Activated T-cell treated with anti-CD3 and anti-CD28 coated beads, Interleukin-2, amount 50 U/mL, for 72 hours (primary cell): ENCODE measurements at places on chromosomes 7 and 10. TPM values are rescaled to one million over a fixed set of nuclear protein-coding genes. Genes with fewer than 3 reads are reported as not detected.

DNA sequence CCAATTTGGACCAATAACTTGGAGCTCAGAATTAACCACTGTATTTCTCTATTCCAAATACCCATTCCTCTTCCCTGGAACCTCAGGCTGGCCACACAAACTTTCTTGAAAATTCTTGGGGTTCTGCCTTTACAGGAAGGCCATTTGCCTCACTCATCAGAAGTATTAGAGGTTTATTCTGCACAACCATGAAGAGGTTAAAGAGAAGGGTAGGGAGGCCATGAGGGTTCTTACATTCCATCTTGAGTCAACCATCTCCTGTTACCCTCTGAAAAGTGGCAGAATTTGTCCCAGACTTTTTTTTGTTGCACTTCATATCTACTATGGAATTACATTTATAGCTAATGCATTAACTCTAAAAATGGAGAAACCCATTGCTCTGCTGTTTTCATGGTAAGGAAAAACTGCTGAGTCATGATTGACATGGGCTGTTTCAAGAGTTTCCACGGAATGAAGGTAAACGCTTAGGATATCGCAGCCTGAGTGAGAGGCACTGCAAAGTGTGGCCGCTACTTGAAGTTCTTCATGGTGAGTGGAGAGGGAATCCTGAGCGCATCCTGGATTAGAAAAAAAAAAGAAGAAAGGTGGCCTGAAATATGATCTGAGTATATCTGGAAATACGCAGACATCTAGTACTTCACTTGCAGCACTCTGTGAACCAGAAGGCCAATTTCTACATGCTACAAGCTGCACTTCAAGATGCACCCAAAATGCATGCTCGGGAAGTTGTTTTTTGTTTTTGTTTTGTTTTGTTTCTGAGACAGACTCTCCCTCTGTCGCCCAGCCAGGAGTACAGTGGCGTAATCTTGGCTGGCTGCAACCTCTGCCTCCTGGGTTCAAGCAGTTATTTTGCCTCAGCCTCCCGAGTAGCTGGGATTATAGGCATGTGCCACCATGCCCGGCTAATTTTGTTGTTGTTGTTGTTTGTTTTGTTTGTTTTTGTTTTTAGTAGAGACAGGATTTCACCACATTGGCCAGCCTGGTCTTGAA, 83.7 kb downstream of the KIAA1217 start:
- H3K4me1 ChIP-seq = no peaks in the 10 kb centered on the region
- no peak overlapping the region for H3K27ac ChIP-seq
- peaks cover 13% of the 10 kb centered on the region for H3K27me3 ChIP-seq
- H3K4me3 ChIP-seq = no peak overlapping the region
- no peaks in the 10 kb centered on the region for H3K36me3 ChIP-seq

DNA sequence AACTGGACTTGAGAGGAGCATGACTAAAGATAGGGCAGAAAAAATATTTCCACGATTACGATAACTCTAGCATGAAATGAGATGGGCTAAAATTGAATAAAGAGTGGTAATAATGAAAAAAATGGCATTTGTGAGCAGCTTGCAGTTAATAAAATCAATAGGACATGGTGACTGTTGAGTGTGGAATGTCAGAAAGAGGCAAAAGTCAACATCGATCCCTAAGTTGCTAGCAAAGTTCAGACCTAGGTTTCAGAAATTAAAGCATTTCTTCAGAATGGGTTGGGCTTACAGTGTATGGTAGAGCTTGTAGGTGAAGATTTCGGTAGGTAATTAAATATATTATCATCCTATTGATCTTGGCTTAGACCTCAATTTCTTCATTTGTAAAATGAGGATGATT, 656.7 kb upstream of the NRG3 start:
- no peak overlapping the region for H3K27ac ChIP-seq
- no peak overlapping the region for H3K4me3 ChIP-seq

Gene MYOZ1
- not detected for total RNA-seq

DNA sequence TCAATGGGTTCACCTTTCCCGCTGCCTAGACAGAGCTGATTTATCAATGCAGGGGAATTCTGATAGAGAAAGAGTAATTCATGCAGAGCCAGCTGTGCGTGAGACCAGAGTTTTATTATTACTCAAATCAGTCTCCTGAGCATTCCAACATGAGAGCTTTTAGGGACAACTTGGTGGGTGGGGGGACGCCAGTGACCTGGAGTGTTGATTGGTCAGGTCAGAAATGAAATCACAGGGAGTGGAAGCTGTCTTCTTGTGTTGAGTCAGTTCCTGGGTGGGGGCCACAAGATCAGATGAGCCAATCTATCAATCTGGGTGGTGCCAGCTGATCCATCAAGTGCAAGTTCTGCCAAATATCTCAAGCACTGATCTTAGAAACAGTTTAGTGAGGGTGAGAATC, 99.0 kb upstream of the CAV2 start:
- H3K4me3 ChIP-seq = no peak overlapping the region
- H3K36me3 ChIP-seq = no peaks in the 10 kb centered on the region
- no peak for DNase-seq
- peaks cover 46% of the 10 kb centered on the region for H3K27me3 ChIP-seq
- no peak overlapping the region for H3K27ac ChIP-seq

GRCh38 chr7:82690929-82691328, 247.4 kb upstream of the CACNA2D1 start:
- H3K4me1 ChIP-seq = no peaks in the 10 kb centered on the region
- H3K27ac ChIP-seq = no peak overlapping the region
- no peaks in the 10 kb centered on the region for H3K27me3 ChIP-seq
- DNase-seq = no peak
- H3K4me3 ChIP-seq = no peak overlapping the region

Gene DCLRE1C
- 25.8 TPM for total RNA-seq

- DNase-seq = no peak
- H3K27ac ChIP-seq = no peak overlapping the region
- H3K27me3 ChIP-seq = peaks cover 58% of the 10 kb centered on the region
- H3K4me1 ChIP-seq = no peaks in the 10 kb centered on the region
Observed at GRCh38 chr7:116492654-116493109, 6.9 kb upstream of the CAV2 start.

GRCh38 chr10:102919992-102920739, 2.1 kb downstream of the CNNM2 start:
- peak overlapping the region; percentile 94 for H3K4me3 ChIP-seq
- DNase-seq = no peak
- H3K4me1 ChIP-seq = peaks cover 64% of the 10 kb centered on the region
- peaks cover 7% of the 10 kb centered on the region for H3K27me3 ChIP-seq
- no peaks in the 10 kb centered on the region for H3K36me3 ChIP-seq

Gene SLC13A4
- total RNA-seq = not detected

Gene LIPM
- not detected for total RNA-seq

DNA sequence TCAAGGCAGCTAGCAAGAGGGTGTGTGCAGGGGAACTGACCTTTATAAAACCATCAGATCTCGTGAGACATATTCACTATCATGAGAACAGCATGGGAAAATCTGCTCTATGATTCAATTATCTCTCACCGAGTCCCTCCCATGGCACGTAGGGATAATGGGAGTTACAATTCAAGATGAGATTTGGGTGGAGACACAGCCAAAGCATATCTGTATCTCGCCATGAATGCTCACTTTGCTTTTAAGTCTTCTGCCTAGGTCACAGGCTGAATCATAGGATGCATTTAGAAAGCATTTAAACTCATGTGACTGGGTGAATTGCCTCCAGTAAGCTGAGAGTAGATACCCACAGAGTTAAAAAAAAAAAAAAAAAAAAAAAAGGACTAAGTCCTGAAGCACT, 220.0 kb downstream of the AGMO start:
- no peak for DNase-seq
- H3K36me3 ChIP-seq = no peaks in the 10 kb centered on the region
- H3K4me1 ChIP-seq = no peaks in the 10 kb centered on the region
- H3K4me3 ChIP-seq = no peak overlapping the region

GRCh38 chr7:69739931-69740431, 141.7 kb downstream of the AUTS2 start:
- H3K4me1 ChIP-seq = peaks cover 22% of the 10 kb centered on the region
- no peak overlapping the region for H3K4me3 ChIP-seq
- peaks cover 24% of the 10 kb centered on the region for H3K27me3 ChIP-seq
- H3K36me3 ChIP-seq = peaks cover 1% of the 10 kb centered on the region
- DNase-seq = peak; percentile 1

Gene CDC14C
- not detected for total RNA-seq

GRCh38 chr10:76334255-76334654, 902.8 kb downstream of the LRMDA start:
- H3K27me3 ChIP-seq = no peaks in the 10 kb centered on the region
- H3K27ac ChIP-seq = no peak overlapping the region
- H3K36me3 ChIP-seq = no peaks in the 10 kb centered on the region
- H3K4me3 ChIP-seq = no peak overlapping the region
- H3K4me1 ChIP-seq = no peaks in the 10 kb centered on the region

DNA sequence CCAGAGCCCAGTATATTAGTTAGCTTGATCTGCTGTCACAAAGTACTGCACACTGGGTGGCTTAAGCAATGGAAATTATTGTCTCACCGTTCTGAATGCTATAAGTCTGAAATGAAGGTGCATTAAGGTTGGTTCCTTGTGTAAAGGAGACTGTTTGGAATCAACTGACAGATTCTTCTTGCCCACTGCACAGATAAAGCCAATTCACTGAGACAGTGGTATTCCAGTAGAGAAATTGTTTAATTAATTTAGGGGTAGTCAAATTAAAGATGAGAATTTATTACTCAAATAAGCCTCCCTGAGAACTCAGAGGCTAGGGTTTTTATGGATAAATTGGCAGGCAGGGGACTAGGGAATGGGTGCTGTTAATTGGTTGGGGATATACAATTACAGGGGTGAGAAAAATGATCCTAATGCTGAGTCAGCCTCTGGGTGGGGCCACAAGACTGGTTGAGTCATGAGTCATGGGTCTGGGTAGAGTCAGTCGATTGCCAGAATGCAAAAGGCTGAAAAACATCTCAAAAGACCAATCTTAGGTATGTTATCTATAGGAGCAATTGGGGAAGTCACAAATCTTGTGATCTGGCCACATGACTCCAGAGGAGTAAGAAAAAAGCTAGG, 23.5 kb upstream of the SAMD9L start:
- DNase-seq = no peak
- peaks cover 13% of the 10 kb centered on the region for H3K36me3 ChIP-seq
- no peak overlapping the region for H3K4me3 ChIP-seq
- peaks cover 16% of the 10 kb centered on the region for H3K27me3 ChIP-seq
- no peak overlapping the region for H3K27ac ChIP-seq

Gene PYROXD2
- 6.7 TPM for total RNA-seq

Gene IGF2BP3
- 2.0 TPM for total RNA-seq

Gene FGL2
- total RNA-seq = 0.93 TPM

DNA sequence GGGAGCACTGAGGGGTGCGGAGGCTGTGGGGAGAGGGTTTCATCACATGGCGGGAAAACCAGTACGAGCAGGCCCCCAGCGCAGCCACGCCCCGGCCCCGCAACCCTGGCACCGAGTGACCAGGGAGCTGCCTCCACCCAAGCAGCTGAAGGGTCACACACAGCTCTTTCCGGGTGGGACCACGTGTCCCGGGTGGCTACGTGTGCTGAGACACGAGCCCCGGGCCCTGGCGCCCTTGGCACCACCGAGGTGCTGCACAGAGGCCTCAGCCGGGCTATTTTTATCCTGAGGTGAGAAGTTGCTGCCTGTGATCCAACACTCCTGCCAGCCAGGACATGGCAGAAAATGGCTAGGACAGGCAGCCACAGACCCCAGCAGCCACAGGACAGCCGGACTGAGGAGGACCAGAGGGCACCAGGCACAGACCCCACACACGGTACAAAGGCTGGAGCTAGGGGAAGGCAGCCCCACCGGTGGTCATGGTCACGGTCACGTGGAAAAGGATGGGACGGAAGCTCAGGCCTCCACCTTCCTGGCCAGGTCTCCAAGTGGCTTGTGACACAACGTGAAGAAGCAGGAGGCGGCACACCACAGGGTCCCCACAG, 223.7 kb downstream of the MAD1L1 start:
- H3K4me1 ChIP-seq = no peaks in the 10 kb centered on the region
- H3K27ac ChIP-seq = no peak overlapping the region
- H3K36me3 ChIP-seq = no peaks in the 10 kb centered on the region
- H3K4me3 ChIP-seq = no peak overlapping the region

Gene TUBAL3
- not detected for total RNA-seq

DNA sequence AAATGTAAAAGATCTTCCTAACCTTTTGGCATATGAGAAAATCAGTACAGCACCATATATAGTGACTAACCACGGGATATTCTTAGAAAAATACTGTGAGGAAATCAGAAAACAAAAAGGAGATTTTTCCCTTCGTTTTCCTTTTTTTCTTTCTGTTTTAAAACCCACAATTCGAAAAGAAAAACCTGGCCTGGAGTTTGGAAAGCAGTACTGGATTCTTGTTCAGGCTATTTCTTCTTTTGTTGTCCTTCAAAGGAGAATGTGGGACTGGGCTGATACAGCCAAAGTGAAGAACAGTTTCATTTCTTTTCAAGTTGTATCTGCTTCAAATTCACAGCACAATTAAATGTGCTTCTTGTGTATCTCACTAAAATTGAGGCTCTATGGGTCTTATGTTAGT, 156.8 kb upstream of the PHYHIPL start:
- no peak overlapping the region for H3K4me3 ChIP-seq
- no peak overlapping the region for H3K27ac ChIP-seq
- no peak for DNase-seq
- H3K36me3 ChIP-seq = no peaks in the 10 kb centered on the region
- no peaks in the 10 kb centered on the region for H3K27me3 ChIP-seq
- no peaks in the 10 kb centered on the region for H3K4me1 ChIP-seq

DNA sequence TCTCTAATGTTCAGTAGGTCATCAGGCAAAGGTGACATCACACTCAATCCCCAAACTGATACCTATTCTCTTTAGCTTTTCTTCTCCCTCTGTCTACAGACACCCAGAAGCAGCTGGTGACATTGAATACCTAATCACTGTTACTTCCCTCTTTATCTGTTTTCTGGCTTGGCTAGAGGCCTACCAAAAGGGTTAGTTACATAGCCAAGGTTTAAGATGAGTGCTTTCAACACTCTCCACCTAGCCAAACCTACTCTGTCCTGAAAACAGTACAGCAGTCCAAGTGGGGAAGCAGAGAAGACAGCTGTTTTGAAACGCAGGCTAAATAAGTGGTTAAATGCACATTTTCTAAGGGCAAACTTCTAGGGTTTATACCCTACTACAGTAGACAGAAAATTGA, 39.4 kb downstream of the CCNJ start:
- H3K27me3 ChIP-seq = no peaks in the 10 kb centered on the region
- DNase-seq = no peak
- peaks cover 4% of the 10 kb centered on the region for H3K4me1 ChIP-seq
- no peaks in the 10 kb centered on the region for H3K36me3 ChIP-seq
- no peak overlapping the region for H3K27ac ChIP-seq

DNA sequence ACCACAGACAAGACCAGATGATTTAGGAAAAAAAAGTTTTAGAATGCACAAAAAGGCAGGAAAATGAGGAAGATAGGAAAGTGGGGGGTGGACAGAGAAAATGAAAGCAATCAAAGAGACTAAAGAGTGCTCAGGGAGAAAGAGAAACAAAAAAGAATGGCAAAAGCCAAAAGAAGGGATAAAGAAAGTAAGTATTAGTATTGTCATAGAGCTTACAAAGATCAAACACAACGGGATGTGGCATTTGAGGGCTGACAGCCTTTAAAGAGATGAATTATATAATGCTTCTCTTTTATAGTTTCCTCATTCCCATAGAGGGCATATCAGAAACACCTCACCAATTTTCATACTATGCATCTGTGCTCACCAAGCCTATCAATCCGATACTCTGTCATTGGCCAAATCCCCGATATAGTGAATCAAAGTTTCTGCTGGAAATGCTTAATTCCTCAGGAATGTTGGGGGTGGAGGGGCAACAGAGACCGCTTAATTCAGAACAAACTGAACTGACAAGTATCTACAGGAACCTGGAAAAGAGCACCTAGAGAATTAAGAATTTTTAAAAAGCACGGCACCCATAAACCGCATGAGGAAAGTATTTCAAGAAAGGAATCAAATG, 2.7 kb downstream of the COG5 start:
- peak overlapping the region; percentile 68 for H3K27ac ChIP-seq
- peaks cover 66% of the 10 kb centered on the region for H3K4me1 ChIP-seq
- H3K36me3 ChIP-seq = peaks cover 8% of the 10 kb centered on the region
